ENCODE measurements at places on chromosomes 7 and 10.

DNA sequence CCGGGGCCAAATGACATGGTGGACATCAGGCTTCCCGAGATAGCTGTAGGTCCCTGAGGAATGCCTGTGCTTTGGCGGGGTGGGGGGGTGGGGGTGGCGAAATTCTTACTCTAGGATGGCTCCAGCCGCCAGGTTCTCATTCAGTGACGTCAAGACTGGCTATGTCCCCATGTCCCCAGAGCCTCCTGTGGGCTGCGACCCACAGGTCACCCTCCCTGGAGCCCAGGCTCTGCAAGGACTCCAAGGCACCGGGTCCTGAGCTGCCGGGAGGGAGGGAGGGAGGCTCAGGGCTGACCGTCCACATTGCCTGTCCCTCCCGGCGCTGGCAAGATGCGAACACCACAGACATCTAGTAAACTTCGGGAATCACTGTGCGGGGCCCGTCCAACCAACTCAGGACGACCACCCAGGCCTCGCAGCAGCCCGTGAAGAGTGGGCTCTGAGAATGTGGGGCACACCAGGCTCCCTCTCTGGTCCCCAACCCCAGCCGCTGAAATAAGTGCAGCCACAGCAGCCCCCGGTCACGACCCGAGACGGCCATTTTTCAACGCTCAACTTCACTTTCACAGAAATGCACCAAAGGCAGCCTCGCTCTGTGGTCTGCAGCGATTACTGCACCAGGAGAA is 12.6 kb downstream of the GPR146 start:
- no peak for DNase-seq

GRCh38 chr7:106281127-106281526 is 3.7 kb downstream of the NAMPT start:
- no peak for DNase-seq

DNA sequence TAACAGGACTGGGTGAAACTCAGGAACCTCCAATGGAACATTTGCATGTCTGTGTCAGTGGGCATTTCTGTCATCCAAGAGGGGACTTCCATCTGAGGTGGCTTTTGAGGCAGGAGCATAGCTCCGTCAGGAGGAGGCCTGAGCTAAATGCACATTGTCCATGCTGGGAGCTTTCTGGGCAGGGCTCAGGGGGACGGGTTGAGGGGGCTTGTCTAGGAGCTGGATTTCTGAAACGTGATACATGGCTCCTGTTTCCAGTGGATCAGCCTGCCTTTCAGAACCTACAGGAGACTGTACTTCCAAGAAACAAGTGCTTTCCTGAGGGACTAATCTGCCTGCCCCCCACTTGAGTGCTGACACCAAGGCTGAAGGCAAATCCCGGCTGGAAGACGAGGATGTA is 40.5 kb upstream of the GDF10 start:
- DNase-seq: no peak

- DNase-seq: no peak
Observed at GRCh38 chr10:36313142-36313541, 671.0 kb upstream of the FZD8 start.

DNA sequence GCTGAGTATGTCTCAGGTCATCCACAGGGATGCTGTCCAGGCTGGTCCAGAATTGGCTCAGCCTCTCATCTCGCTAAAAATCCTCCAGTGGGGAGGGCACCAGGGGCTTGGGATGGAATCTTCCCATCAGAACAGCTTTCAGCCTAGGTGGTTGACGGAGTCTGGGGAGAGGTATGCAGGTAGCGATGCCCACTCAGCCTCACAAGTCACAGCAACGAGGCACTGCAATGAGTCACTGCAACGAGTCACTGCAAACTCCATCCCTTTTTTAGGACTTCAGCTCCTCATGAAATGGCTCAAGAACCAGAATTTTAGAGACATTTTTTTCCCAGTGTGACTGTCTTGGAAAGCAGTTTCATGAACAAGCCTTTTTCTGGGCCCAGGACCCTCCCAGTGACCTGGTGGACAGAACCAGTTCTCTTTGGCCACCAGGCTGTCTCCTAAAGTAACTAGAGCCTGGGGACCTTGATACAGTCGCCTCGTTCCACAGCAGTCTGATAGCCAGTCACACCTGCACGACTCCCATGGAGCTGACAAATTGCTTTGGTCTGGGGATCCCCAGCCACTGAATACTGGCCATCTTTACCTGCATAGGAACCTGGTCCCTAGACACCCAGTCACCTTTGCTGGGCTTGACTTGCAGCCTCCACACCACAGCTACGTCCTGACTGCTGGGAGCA is 41.3 kb upstream of the PPP2R2D start:
- DNase-seq: no peak

DNA sequence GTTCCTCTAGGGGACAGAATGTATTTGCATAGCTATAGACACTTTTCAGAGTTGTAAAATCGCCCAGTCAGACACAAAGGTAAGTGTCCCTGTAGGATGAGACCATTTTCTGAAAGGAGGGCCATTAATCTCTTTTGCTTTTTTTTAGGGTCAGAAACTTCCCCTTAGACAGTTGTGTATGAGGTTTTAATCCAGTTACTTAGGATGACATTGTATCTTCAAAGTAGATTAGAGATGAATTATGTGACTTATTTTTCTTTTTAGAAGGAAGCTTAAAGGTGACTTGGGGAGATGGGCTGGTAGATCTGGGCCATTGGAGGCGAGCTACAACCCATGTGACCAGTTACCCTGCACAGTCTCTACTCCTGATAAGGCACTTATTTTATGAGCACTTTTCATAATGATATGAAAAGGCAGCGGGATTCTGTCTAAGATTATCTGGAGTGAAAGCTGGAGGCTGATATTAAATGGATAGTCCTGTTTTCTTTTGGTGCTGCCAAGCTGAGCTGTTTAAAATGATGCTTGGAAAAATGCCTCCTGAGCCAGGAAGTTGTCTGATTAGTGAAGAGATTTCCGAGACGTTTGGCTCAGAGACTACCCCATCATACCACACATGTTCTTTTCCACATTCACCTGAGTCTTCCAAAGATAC is 264.3 kb downstream of the AUTS2 start:
- DNase-seq: no peak

DNA sequence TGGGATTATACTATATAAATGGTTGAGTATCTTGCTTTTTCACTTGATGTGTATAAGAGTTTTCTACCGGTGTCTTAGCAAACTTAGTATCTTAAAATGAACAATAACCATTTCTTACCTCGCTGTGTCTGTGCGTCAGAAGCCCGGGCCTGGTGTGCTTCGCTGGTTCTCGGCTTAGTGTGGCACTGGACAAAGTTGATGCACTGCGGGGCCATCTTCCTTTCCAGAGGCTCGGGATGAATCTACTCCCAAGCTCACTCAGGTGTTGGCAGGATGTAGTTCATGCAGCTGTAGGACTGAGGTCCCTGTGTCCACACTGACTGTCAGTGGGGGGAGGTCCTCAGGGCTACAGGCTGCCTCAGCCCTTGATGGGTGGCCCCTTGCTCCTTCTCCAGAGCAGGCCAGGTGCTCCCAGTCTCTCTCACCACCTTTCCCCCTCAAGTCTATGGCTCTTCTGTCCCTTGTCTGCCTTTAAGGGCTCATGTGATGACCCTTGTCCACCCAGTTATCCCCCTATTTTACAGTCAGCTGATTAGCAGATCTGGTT is 227.8 kb downstream of the GLRX3 start:
- DNase-seq: no peak

DNA sequence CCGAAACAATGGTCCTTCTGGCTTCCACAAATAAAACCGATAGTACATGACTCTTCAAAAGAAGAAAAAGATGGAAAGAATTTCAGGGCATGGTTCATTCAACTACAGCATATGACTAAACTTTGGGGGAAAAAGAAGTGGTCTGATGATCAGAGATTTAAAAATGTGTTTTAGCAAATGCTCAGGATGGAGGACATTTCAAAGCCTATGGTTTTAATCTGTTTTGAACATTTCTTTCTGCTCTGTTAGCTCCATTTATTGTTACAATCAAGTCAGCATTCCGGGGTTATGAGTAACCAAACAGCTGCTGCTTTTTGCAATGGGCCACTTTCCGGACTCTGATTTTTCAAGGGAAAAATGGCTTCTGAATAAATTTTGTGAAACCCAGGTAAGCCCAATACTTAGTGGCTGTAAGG is 142.4 kb downstream of the CUBN start:
- DNase-seq: no peak

GRCh38 chr10:44006771-44007170 is 358.1 kb upstream of the ZNF32 start:
- DNase-seq: no peak

DNA sequence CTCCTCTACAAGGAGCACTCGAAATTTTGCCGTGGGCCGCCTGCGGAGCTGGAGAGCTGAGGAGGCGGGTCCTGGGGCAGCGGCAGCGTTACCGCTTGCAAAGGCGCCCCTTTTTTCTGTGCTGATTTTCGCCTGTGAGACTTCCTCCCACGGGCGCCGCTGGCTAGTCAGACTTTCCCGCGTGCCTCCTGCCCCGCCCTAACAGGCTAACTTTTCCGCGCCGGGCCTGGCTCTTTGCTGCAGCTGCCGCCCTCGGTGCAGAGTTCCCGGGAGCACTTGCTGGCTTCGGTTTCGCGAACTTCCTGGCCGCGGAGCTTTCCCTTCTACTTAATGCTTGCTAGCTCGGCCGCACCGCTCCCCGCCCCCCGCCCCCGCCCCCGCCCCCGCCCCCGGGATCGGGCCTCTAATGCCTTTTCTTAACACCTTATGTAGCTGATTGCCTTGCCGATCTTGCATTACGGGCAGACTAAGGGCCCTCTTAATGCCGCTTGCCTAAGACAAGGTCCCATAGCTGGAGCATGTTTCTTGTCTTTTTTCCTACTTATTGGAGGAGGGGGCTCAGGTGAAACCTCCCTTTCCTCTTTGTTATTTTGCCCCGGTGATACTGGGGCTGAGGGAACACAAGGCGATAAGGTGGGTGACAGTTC is 37.9 kb upstream of the RASGEF1A start:
- no peak for DNase-seq

GRCh38 chr7:767941-768731 is 41.1 kb upstream of the PRKAR1B start:
- DNase-seq: peak; percentile 100

GRCh38 chr7:14048889-14049288 is 59.4 kb upstream of the ETV1 start:
- no peak for DNase-seq

DNA sequence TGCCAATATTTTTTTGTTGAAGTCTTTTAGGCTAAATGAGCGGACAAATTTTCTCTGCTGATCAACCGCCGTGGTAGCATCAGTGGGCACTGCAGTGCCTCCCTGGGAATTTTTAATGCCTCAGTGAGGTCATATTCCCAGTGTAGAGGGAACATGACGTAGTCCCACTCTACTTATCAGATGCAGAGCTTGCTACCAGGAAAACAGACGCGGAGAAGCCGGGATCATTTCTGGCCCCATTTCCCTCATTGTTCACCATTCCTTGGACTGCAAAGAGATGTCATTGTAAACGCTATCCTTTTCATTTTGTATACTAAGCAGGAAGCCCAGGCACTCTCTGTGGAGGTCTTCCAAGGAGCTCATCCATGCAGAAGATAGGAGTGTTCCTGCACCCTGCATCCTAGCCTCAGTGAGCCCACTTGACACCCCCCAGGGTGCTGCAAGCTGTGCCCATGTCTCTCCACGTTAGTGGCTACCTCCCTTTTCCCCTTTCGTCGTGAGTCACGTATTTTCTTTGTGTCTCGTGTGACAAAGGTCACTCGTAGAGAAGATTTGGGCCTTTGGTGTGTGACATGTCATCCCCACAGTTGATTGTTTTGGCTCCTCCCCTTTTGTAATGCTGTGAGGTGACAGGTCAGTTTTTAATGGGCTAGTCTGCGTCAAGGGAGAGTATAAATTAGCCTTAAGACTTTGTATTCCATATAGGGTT is 145.5 kb downstream of the TCF7L2 start:
- DNase-seq: no peak

- DNase-seq: no peak
Observed at GRCh38 chr7:154880513-154880912, 122.4 kb downstream of the PAXIP1 start.

DNA sequence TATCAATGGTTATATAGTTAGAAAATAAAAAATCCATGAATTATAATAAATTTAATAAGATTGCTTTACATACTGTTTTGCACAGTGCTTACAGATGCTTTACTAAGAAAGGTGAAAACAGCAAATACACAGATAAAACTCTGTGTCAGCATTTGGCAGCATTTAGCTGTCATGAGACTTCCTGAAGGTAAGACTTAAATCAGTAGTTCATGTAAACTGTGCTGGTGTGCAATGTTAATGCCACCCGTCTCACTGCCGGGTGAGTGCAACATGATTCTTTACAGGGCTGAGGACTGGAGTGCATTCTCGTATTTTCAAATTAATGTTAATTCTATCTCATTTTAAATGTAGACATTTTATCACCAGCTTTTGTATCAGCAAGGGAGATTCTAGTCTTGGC is 326.2 kb upstream of the POT1 start:
- no peak for DNase-seq

DNA sequence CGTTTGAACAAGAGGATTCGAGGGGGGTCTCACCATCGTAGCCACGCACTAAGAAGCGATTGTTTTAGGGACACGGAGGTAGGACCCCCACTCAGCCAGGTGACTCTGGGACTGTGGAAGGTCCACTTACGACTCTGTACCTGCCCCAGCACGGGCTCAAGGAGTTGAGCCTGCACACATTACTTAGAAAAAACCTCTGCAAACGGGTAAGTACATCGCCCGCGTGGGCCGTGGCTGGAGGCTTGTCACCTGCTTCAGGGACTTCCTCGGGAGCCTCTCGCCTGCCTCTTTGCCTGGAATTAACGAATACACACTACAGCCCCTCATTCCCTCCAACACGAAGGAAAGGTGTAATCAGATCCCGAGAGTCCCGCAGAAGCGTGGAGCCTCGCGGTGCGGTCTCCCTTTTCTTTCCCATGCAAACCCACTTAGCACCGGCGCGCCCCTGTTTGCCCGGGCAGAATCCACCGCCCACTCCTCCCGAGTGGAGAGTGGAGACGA is 826 bp downstream of the PODXL start:
- DNase-seq: no peak

- DNase-seq: no peak
Observed at GRCh38 chr7:154960063-154960790, 42.7 kb downstream of the PAXIP1 start.

GRCh38 chr7:40327873-40328272 is 193.1 kb downstream of the SUGCT start:
- DNase-seq: no peak

GRCh38 chr7:85521108-85521694 is 334.3 kb upstream of the SEMA3D start:
- DNase-seq: peak; percentile 18

- no peak for DNase-seq
Observed at GRCh38 chr10:132539431-132539839, 1.8 kb downstream of the INPP5A start.

DNA sequence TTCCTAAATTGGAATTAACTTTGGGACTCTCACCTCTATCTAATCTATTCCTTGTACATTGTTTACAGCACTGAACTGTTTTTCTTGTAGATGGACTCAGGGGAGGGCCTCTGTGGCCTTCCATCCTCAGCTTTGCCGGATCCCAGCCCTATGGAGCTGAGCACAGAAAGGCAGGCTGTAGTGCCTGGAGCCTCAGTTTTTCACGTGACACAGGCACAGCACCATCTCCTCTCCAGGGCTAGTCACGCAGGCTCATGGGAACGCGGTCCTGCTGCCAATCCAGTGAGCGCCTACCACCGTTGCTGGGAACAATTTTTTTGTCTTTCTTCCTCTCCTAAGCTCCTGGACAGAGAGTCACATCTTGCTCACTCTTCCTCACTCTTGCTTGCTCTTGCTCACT is 75.6 kb upstream of the DDC start:
- no peak for DNase-seq
